ENCODE measurements at places on chromosomes 1 and 21.
A peak's percentile ranks its signal among the peaks of the same experiment; 100 is the strongest.

GRCh38 chr1:84896279-84896678, 3.3 kb upstream of the LPAR3 start:
- peaks cover 61% of the 10 kb centered on the region for H3K27me3 ChIP-seq
- no peak overlapping the region for H3K4me3 ChIP-seq
- no peak overlapping the region for H3K27ac ChIP-seq
- DNase-seq: no peak

DNA sequence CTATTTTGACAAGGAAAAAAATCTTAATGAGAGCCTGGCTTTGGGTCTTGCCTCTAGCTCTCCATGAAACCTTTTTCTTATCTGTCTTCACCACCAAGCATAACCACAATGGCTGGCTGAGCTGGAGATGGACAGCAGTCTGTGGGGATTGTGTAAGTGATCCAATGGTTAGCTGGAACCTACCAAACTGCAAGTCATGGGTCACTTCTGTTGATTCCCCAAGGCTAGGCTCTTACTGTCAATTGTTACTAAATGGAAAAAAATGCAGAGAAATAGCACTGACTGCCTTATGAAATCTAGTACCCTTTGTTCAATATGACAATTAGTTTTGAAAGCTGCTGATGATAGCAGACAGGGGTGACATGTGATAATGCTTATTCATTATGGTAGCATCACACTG, 359.0 kb downstream of the ST6GALNAC3 start:
- no peaks in the 10 kb centered on the region for H3K4me1 ChIP-seq
- DNase-seq: no peak
- H3K27me3 ChIP-seq: peaks cover 6% of the 10 kb centered on the region
- no peak overlapping the region for H3K4me3 ChIP-seq
- H3K36me3 ChIP-seq: no peaks in the 10 kb centered on the region

DNA sequence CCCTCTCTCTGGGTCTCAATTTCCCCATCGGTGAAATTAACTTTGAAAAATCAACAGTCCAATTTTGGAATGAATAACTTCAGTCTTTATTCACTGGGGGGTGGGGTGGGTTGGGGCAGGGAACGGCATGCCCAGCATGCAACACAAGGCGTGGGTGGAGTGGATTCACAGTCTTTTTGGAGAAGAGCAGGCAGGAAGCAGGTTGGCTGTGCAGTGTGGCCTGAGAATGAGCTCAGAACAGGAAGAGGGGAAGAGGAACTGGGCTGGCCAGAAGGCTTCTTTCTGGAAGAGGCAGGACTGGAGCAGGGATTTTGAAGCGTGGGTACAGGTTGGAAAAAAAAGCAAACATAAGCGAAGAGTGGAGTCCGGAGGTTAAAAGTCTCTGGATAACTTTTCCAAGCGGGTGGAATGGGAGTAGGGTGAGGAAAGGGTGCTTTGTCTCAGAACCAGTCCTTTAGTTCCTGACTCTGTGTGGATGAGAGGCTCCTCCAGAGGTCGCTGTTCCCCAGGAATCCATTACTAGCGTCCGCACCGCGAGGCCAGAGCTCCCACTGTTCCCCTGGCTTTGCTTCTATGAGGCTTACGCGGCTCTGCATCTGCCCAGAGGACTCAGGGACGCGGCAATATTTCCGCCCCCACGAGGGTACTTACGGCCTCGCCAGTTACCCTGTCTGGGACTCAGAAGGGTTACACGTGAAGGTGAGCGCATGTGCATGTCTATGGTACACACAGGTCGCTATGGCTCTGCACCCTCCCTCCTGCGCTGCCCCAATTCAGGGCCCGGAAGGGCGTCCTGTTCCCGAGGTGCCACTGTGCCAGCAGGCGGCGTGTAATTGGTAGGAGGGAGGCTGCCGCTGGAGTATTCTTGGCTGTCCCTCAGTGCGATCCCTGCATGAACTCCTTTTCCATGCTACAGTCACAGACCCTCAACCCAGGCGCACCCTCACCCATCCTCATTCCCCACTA, 5.5 kb upstream of the FOXD2 start:
- peaks cover 34% of the 10 kb centered on the region for H3K4me1 ChIP-seq
- H3K4me3 ChIP-seq: no peak overlapping the region
- H3K27me3 ChIP-seq: peaks cover 36% of the 10 kb centered on the region
- DNase-seq: peak; percentile 28
- H3K27ac ChIP-seq: no peak overlapping the region

GRCh38 chr1:87279966-87280535, 48.6 kb upstream of the LMO4 start:
- H3K4me3 ChIP-seq: no peak overlapping the region
- H3K27ac ChIP-seq: no peak overlapping the region
- no peaks in the 10 kb centered on the region for H3K36me3 ChIP-seq
- H3K27me3 ChIP-seq: peaks cover 6% of the 10 kb centered on the region
- DNase-seq: no peak

- H3K27ac ChIP-seq: no peak overlapping the region
- no peak for DNase-seq
- peaks cover 11% of the 10 kb centered on the region for H3K36me3 ChIP-seq
- no peak overlapping the region for H3K4me3 ChIP-seq
Measured at GRCh38 chr1:229280921-229281320, 10.0 kb downstream of the RAB4A start.

- no peak overlapping the region for H3K27ac ChIP-seq
- H3K4me3 ChIP-seq: no peak overlapping the region
- no peaks in the 10 kb centered on the region for H3K36me3 ChIP-seq
- no peak for DNase-seq
Measured at GRCh38 chr21:17438635-17439034, 74.2 kb upstream of the CXADR start.
